ENCODE measurements at places on chromosomes 16 and 17.

- DNase-seq, result no peak
These were observed 310.6 kb downstream of the SEC14L1 start for GRCh38 chr17:77451245-77451893.

DNA sequence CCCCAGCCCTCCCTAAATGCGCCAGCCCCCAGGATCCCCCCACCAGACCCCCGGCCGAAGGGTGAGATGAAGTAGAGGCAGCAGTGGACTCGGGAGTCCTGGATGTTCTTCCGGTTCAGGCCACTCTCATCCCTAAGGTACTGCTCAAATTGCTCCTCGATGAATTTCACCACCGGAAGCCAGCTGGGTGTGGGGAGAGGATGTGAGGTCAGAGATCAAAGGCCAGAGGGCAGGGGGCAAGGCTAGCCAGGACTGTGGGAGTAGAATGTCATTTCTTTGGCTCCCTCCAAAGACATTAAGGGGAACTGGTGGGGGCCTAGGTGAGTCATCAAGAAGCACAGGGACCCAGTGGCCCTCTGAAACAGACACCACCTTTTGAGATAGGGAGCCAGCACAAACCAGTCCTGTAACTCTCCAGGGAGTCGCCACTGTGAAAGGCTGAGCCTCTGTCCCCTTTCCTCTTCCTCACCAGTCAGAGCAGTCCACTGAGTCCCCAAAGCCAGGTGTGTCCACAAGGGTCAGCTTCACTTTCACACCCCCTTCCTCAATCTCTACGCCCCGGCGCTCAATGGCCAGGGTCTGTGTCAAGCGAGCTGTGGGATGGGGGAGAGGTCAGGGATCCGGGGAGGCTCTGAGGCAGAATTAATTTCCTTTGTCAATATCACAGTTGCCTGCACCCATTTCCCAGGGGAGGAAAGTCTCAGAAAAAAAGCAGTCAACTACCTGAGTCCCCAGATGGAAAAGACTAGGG is 895 bp downstream of the SEPTIN1 start:
- DNase-seq, result no peak

GRCh38 chr16:82892324-82892723 is 265.6 kb downstream of the CDH13 start:
- no peak for DNase-seq

- DNase-seq, result no peak
These were observed 20.1 kb downstream of the HBQ1 start for GRCh38 chr16:200388-200787.

- DNase-seq, result no peak
These were observed at the start of gene CD79B for GRCh38 chr17:63931981-63932561. Gene CD79B, minus strand, starts transcription at chr17:63932331. Its CDS starts 70 bp downstream, at chr17:63932261.

- DNase-seq, result no peak
These were observed 143.7 kb downstream of the ZNF18 start for GRCh38 chr17:11853321-11854151.

DNA sequence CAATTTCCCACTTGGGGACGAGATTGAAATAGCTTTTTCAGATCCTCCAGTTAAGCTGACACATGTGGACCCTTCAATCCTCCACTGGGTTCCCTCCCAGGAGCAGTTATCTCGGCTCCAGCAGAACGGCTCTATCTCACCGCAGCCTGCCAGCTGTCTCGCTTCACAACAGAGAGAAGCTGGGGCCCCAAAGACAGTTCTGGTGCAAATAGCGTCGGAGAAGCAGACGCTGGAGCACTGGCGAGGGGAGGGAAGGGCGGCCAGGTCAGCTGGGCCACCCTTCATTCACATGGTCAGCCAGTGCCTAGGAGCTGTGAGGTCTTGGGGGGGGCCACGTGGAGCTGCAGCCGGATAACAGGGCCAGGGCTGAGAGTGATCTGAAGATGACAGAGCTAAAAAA is 141.3 kb upstream of the SDK2 start:
- DNase-seq, result no peak

DNA sequence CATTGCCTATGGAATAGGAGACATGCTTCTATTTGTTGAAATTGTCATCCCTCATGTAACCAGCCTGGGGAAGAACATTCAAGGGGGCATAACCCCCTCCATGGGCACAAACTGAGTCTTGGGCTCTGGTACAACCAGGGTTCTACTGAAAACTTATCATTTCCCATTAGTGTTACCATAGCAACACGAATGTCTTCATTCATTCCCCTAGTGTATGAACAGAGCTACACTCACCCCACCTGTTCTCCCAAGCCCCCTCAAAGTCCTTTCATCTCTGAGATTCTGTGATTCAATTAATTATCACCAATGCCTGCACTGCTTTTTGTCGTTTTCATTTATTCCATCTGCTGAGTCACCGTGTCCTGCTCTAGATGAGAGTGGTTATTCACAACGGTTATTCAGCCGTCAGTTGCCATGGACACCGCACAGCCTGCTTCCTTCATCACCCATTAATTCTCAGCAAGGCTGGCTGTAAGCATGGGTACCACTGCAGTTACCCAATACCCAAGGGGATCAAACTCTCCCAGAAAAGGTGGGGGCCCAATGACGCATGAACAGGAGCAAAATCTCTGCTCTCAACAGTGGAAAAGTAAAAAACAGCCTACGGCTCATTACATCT is 1.6 kb upstream of the GAST start:
- no peak for DNase-seq

- no peak for DNase-seq
These were observed 29.4 kb downstream of the TANC2 start for GRCh38 chr17:62995377-62995885.

DNA sequence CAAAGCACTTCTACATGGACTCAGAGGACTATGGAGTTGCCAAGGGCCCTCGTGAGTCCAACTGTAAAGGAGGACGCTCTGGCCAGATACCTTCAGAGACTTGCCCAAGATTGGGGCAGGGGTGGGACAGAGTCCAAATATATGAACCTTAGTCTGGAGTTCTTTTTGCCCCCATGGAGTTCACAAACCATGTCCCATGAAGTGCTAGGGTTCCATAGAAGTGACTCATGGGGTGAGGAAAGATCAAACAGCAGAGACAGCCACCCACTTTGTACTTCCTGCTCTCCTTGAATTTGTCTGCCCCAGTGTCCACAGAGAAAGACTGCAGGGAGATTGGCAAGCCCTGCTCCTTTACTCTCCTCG is 29.0 kb downstream of the SRL start:
- no peak for DNase-seq
